NT2/D1 (cell line): ENCODE measurements at places on chromosomes 11 and 22.

- no peak for DNase-seq
These were observed 21.1 kb downstream of the EIF3L start for GRCh38 chr22:37870273-37870672.

GRCh38 chr11:117430293-117430955 is 102.8 kb downstream of the CEP164 start:
- DNase-seq, result no peak

GRCh38 chr22:21697880-21698279 is 32.1 kb downstream of the PPIL2 start:
- no peak for DNase-seq

- DNase-seq, result no peak
These were observed 3.7 kb upstream of the IPO7 start for GRCh38 chr11:9380773-9381172.
